Stimulated activated CD4-positive, alpha-beta T cell treated with anti-CD3 and anti-CD28 coated beads, TNF-alpha, amount 100 ng/mL, for 24 hours (primary cell): ENCODE measurements at places on chromosomes 16 and 17.

DNA sequence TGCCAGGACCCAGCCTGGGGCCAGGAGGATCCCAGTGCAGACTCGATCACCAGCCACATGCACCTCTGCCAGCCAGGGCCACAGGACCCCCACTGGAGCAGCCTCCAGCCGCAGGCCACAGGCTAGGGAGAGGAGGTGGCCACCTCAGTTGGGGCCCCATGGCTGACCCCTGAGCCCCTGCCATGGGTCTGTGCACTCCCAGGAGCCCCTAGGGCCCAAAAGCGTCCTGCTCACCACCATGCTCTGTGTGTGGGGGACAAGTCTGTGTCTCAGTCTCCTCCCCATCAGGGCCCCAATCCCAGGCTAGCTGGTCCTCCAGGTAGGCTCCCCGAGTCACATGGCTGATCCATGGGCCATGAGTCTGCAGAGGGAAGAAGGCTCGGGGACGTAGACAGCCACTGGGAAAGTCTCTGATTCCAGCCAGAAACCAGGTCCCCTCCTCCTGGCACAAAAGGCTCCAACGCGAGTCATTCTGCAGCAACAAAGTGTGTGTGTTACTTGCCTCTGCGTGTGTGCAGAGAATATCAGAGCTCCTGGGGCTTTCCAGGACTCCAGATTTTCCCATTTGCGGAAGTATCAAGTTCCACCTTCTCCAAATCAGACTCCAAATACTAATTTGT is 6.1 kb upstream of the PRSS8 start:
- DNase-seq: no peak

GRCh38 chr16:17362183-17362582 is 108.6 kb downstream of the XYLT1 start:
- no peak for DNase-seq

DNA sequence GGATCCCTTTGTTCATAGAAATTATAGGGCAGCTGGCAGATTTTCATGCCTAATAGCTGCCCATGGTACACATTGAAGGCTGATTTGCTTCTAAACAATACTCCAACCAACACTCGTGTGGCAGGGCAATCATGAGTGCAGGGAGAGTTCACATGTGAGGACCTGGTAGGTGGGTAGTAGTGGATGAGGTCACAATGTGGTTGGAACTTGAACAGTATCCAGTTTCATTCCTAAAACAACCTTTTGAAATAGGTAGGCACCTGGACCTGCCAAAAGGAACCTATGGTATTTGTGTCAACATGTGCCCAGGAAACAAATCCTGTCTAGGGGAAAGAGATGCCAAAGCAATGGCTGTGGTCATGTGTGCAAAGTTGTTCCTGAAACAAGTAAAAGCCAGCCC is 32.8 kb downstream of the CCL4 start:
- DNase-seq: no peak

GRCh38 chr16:67663151-67663876 is 2.6 kb downstream of the PARD6A start:
- no peak for DNase-seq

GRCh38 chr16:81335669-81336068 is 20.9 kb downstream of the GAN start:
- no peak for DNase-seq

DNA sequence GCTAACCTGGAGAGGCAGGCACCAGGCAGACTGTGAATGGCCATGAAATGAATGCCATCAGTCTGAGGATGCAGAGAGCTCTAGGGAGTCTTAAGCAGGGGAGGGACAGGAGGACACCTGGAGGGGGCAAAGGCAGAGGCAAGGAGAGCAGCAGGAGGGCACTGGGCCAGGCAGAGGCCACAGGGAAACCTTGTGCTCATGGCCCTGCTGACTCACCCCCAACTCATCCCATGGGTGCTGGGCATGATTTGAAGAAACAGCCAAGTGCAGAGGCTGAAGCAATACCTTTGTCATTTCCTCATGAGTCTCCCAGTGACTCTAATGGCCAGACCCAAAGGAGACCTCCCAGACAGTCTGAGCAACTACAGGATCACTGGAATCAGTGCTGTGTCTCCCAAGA is 141.4 kb downstream of the TMEM132E start:
- DNase-seq: no peak

DNA sequence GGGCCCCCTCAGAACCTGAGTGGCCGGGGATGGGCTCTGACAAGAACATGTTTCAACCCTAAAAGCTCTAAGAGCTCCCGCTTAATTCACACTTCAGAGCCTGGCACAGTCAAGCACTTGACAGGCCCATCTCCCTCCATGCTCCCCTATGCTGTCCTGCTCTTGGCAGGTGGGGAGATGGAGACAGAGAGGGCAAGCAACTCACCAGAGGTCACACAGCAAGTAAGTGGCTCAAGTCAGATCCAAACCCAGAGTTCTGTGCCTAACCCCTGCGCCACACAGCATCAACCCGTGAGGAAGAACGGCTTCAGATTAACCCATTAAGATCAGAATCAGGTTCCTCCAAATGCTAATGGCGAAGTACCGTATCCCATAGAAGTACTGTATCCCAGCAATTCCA is 36.4 kb downstream of the NECAB2 start:
- no peak for DNase-seq
